ENCODE measurements at places on chromosomes 2 and 18.
A peak's percentile ranks its signal among the peaks of the same experiment; 100 is the strongest.

DNA sequence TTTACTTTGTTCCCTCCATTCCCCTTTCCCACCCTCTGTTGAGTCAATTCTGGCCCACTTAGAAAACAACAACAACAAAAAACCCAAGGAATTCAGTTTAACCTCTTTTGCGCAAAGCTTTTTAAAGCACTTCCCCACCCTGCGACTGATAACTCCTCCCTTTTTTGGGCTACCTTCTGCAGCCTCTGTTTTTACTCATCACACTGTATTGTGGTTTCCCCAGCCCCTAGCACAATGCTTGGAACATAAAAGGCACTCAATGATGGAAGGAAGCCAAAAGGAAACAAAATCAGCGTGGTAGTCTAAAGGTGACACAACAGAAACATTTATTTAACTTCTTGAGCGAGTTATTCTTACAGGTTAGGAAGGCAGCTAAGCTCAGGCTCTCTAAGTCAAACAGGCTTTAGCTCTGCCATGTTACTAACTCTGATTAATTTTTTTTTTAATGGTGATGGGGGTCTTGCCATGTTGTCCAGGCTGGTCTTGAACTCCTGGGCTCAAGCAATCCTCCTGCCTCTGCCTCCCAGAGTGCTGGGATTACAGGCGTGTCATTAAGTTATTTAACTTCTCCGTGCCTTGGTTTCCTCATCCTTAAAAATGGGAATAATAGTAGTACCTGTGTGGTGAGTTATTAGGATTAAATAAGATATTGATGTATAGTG lies 1.3 kb downstream of the CEP68 start:
- peak; percentile 92 for DNase-seq

GRCh38 chr2:103208916-103209315 lies 447.1 kb downstream of the TMEM182 start:
- no peak for DNase-seq

- DNase-seq = no peak
Measured at GRCh38 chr2:147998203-147998602, 22.3 kb downstream of the ORC4 start.

DNA sequence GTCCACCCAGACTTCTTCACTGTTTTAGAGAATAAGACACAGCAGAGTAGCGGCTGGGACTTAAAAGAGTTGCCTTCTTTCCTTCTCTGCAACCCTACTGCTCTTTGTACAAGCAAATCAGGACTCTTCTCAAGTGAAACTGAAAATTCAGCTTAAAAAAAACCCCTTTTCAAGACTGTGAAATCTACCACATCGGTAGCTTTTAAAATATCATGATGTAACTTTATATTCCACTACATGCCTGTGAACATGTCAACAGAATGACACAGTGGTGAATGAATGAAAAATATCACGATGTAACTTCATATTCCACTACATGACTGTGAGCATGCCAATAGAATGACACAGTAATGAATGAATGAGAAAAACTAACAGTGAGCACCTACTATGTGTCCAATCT lies 53.4 kb downstream of the TCF4 start:
- DNase-seq = no peak

GRCh38 chr18:76914314-76914713 lies 92.0 kb downstream of the ZNF236 start:
- no peak for DNase-seq

GRCh38 chr2:157839162-157839801 lies 36.8 kb downstream of the ACVR1 start:
- DNase-seq = no peak

DNA sequence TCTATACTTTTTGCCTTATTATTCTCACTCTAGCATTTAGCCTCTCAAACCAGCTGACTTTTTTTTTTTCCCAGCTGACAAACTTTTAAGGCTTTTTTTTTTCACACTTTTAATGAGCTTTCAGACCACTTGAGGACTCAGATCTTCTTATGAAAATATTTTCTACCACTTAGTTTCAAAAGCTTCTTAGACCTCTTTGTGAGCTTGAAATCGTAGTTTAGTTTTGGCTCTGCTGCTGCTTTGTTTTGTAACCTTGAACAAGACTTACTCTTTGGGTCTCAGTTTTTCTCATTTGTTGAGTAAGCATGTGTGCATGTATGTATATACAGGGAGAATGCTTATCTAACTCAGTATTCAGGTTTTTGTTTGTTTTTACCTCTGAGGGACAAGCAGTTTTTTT lies 3.5 kb downstream of the NBEAL1 start:
- no peak for DNase-seq

DNA sequence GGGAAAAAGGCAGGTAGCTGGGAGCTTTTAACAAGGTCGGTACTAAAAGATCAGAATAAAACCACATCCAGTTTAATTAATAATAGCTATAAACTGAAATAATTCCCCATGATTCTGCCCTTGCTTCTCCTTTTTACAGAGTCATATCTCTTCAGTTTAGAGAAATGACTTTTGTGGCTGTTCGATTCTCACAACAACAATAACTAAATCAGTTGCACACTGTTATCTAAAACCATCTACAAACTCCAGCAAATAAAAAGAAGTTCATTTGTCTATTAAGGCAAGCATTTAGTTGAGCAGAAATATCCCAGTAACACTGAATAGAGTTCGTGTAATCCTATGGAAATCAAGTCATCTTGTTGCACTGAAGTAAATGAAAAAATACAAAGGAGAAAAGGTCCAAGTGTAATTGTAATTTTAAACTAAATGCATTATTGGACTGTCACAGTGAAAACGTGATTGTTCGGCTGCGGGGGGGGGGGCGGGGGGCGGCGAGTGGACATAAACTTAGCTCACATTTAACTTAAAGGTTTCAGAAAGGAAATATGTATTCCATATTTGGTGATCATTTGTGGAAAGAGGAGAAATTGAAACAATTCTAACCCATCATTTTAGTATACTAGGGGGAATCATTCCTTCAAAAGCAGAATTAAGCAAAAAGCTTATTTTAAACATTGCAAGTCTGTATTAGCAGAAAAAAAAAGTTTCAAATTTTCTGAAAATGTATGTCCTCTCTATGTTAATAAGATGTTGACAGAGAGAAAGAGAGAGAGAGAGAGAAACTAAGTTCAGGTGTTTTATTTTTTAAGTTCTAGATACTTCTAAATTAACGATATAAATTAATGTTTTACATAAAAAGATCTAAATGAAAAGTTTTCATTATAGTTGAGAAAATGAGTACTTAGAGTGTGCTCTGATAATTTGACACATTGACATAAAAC lies 144.5 kb downstream of the MEIS1 start:
- DNase-seq = no peak

DNA sequence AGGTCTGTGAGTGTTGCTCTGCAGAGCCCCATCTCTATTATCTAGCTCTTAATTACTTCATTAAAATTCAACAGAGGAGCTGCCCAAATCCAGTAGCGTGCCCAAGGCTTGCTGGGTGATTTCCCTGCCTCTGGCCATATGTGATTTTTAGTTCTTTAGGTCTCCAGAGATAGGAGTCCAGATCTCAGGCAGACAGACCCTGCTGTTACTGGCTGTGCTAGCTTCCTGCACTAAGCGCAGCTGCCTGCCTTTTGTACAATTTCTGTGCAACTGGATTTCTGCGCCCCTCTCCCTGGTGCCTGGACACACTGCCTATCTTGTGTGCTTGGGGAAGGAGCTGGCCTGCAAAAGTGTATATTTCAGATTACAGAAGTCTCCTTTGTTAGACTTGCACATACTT lies 136.5 kb downstream of the TDRD15 start:
- no peak for DNase-seq

- DNase-seq = no peak
Measured at GRCh38 chr2:72754628-72755320, 71.1 kb downstream of the EXOC6B start.

- DNase-seq = peak; percentile 41
Measured at GRCh38 chr2:20443276-20443920, 3.5 kb upstream of the RHOB start.

DNA sequence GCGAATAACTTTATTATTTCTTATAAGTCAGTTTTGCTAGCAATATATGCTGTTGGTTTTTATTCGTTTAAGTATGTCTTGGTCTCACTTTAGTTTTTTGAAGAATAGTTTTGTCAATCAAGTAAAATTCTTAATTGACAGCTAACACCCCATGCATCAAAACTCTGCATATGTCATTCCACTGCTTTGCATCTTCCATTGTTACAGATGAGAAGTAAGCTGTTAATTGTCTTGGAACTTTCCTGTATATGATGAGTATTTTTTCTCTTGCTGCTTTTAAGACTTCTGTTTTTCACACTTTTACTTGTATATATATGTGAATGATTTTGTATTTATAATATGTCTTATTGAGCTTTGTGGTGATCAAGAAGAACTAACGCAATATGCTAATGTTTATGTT lies 1048.4 kb downstream of the CNTNAP5 start:
- DNase-seq = no peak

DNA sequence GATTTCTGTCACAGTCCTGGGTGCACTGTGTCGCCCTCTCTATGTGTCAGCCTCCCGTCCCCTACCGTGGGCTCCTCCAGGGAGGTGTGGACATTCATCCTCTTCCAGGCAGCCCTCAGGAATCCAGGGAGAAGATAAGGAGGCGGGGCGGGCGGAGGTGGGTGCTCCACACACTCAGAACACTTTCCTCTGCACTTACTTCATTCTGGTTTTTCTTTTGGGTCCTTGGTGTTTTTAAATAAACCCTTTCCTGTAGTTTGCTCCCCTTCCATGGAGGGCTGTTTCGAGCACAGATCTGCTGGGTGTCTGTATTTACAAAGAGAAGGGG lies 183.9 kb downstream of the FAM210A start:
- DNase-seq = no peak

- DNase-seq = no peak
Measured at GRCh38 chr2:99864561-99865553, 277.5 kb downstream of the AFF3 start.

- DNase-seq = no peak
Measured at GRCh38 chr2:205755923-205756322, 73.6 kb downstream of the NRP2 start.

GRCh38 chr2:108548208-108549003 lies 14.1 kb downstream of the LIMS1 start:
- no peak for DNase-seq

- DNase-seq = no peak
Measured at GRCh38 chr18:75253784-75254183, 43.2 kb downstream of the TSHZ1 start.

DNA sequence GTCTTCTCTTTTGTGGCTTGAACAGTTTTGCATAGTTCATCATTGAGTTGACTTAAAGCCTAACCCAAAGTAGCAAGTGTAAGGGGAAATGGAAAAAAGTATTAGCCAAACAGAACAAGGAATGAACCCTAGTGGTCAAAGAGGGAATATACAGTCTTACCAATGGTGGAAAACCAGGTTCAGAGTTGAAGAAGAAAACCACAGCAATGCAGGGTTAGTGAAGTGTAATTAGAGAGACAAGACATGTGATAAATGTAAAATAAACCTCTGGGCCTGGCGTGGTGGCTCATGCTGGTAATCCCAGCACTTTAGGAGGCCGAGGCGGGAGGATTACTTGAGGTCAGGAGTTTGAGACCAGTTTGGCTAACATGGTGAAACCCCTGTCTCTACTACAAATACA lies 2.4 kb downstream of the TTN start:
- DNase-seq = no peak

DNA sequence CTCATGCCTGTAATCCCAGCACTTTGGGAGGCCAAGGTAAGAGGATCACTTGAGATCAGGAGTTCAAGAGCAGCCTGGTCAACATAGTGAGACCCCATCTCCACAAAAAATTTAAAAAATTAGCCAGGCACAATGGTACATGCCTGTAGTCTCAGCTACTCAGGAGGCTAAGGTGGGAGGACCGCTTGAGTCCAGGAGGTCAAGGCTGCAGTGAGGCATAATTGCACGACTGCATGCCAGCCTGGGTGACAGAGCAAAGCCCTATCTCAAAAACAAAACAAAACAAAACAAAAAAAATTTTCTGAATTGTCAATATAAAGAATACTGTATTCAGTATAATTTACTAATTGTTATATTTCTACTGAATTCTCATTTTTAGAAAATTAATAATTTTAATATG lies 20.9 kb upstream of the NEDD4L start:
- no peak for DNase-seq

- peak; percentile 6 for DNase-seq
Measured at GRCh38 chr2:176088048-176088936, 4.2 kb upstream of the HOXD13 start.

- DNase-seq = no peak
Measured at GRCh38 chr18:68148863-68149262, 566.0 kb downstream of the TMX3 start.
